ENCODE measurements at places on chromosomes 13 and 19.
A peak's percentile ranks its signal among the peaks of the same experiment; 100 is the strongest.

DNA sequence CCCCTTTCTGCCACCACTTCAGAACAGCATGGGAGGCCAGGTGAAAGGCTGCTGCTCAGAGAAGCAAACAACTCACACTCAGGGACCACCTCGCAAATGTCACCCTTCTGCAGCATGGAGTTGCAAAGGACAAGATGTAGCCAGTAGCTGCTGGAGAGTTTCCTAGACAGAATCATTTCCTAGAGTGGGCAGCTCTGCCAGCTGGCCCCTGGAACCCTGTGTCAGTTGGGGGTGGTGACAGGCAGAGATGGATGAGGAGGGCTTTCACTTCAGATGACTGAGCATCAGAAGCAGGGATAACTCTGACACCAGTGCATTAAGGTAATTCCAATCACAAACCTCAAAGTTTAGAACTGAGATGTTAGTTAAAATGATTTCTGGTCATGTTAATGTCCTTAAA is 34.4 kb upstream of the EPHX3 start:
- H3K4me3 ChIP-seq = no peak overlapping the region
- H3K27ac ChIP-seq = peak overlapping the region; percentile 37
- peaks cover 12% of the 10 kb centered on the region for H3K4me1 ChIP-seq
- no peaks in the 10 kb centered on the region for H3K27me3 ChIP-seq
- DNase-seq = no peak
- H3K36me3 ChIP-seq = peaks cover 16% of the 10 kb centered on the region

DNA sequence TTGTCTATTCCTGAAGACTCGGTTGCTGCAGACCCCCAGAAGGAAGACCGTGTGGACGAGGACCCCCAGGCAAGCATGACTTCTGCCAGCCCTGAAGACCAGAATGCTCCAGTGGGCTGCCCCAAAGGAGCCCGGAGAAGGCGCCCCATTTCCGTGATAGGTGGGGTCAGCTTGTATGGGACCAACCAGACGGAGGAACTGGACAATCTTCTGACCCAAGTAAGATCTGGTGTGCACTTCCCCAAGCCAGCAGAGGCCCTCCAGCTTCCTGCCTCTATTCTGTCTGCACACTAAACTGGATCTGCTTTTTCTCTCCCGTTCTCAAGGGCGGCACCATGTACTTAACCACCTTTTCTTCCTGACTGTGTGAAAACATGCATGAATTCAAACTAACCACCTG is 59.8 kb upstream of the C1QTNF9 start:
- H3K4me1 ChIP-seq = no peaks in the 10 kb centered on the region
- DNase-seq = no peak
- no peak overlapping the region for H3K4me3 ChIP-seq

- H3K27ac ChIP-seq = no peak overlapping the region
- no peaks in the 10 kb centered on the region for H3K27me3 ChIP-seq
- peak; percentile 94 for DNase-seq
- no peak overlapping the region for H3K4me3 ChIP-seq
Observed at GRCh38 chr13:100363285-100363711, 225.3 kb downstream of the GGACT start.

DNA sequence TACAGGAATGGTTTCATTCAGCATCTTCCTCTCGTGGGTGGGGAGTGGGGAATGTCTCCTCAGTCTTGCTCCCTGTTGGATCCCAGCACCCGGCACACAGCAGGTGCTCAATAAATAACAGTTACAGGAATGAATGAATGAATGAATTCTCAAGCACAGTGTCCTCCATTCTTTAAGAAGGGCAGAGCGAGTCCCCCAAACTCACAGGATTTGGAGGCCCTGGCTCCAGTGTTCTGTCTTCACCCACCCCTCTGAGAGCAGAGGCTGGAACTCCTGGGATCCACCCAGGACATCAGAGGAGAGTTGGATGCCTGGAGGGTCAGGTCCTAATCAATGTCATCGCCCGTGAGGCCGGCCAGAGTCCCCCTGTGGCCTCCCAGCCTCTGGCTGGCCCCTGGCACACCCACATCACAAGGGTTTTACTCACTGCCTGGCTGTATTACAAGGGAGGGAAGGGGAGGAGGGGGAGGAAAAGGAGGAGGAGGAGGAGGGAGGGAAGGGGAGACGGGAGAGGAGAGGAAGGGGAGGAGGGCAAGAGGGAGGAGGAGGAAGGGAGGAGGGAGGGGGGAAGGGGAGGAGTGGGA is 8.7 kb upstream of the CREB3L3 start:
- H3K27ac ChIP-seq = no peak overlapping the region
- no peaks in the 10 kb centered on the region for H3K36me3 ChIP-seq
- no peak overlapping the region for H3K4me3 ChIP-seq

GRCh38 chr19:9070066-9070465 is 16.8 kb upstream of the OR1M1 start:
- H3K27me3 ChIP-seq = no peaks in the 10 kb centered on the region
- H3K27ac ChIP-seq = no peak overlapping the region
- H3K4me1 ChIP-seq = no peaks in the 10 kb centered on the region
- no peaks in the 10 kb centered on the region for H3K36me3 ChIP-seq

- H3K4me3 ChIP-seq = no peak overlapping the region
- H3K36me3 ChIP-seq = no peaks in the 10 kb centered on the region
- DNase-seq = no peak
- peaks cover 4% of the 10 kb centered on the region for H3K4me1 ChIP-seq
Observed at GRCh38 chr13:80655778-80656511, 315.0 kb upstream of the SPRY2 start.

DNA sequence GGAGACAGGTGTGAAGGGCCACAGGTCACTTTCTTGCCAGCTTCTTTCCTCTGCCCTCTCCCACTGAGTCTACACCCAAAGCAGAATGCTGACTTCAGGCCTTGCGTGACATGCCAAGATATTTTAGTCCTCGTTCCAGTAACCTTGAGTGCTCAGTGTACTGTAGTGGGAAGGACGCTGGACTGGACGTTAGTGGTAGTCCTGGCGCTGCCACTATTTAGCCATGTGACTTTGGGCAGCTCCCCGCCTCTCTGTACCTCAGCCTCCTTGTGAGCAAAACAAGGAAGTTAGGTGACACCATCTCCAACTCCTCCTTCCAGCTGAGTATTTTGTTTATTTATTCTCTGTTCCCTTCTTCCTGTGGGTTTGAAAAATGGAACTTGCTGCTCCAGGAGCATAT is 86.1 kb downstream of the FRY start:
- H3K27me3 ChIP-seq = no peaks in the 10 kb centered on the region
- peak overlapping the region; percentile 87 for H3K27ac ChIP-seq
- H3K4me3 ChIP-seq = no peak overlapping the region
- peaks cover 11% of the 10 kb centered on the region for H3K4me1 ChIP-seq
- no peak for DNase-seq

- no peak overlapping the region for H3K27ac ChIP-seq
- H3K27me3 ChIP-seq = no peaks in the 10 kb centered on the region
- no peak overlapping the region for H3K4me3 ChIP-seq
- peaks cover 4% of the 10 kb centered on the region for H3K4me1 ChIP-seq
Observed at GRCh38 chr13:50700664-50701305, 142.7 kb downstream of the DLEU7 start.
